ENCODE measurements at places on chromosomes 12 and 14.

- DNase-seq = no peak
Observed at GRCh38 chr14:80080601-80081000, 130.7 kb downstream of the DIO2 start.

DNA sequence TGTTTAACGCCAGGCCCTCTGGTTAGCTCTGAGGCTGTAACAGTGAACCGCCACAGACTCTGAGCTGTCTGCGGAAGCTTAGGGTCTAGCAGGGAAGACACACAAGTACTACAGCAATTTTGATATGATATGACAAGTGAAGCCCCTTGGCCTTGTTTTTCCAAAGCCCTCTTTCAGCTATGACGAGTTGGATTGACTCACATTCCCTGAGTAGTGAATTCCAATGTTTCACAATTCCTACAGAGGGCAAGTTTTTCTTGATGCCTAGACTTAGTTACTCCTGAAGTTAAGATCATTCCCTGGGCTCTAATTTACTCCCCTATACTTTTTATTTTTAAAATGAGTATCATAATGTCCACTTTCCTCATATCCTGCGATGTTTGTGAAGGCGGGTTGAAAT is 53.3 kb upstream of the CISTR start:
- DNase-seq = no peak

DNA sequence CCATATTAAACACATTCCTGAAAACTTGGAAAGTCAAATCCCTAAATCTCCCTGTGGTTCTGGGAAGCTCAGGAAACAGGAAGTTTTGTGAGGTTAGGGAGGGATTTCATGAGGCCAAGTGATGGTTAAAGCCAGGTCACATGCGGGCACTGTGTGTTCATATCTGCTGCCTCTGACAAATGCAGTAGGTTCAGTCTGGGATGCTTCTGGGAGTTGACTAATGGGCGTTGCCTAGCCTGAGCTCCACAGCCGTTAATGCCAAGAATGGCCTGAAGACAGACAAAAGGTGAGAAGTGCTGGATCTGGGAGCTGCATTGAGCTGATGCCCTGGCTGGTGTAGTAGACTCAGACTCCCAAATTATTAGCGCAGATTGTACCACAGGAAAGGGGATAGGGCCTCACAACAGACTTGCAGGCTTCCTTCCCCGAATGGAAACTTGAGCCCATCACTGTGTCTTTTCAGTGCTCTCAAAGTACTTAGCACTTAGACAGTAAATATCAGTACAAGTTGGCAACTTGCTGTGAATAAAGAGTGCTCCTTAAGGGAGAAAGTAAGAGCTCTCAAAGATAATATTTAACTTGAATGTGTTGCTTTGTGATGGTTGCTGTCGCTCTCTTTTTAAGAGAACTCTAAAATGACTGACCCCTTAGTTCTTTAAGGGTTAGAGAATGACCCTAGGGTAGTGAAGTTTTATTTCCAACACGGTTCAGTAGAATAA is 17.3 kb downstream of the GSG1 start:
- DNase-seq = no peak

DNA sequence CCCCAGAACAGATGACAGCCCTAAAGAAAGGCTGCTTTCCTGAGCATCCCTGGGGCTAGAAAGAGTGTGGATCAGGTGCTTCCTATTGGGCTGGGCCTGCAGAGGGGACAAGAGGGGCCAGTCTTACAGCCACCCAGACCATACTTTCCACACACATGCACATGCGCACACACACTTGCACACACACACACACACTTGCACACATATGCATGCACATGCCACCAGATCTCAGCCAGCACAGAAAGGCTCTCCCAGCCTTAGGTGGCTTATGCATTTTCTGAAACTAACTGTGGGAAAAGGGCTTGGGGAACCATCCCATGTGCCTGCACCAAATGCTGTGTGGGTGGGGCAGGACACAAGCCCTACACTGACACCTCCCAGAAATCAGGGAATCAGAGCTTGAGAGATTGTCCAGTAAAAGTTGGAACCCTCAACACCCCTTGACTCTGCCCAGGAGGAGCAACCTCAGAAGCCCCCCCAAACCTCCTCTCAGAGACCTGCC is 2.5 kb upstream of the DIO3 start:
- no peak for DNase-seq

- no peak for DNase-seq
Observed at GRCh38 chr12:38695057-38695456, 210.3 kb downstream of the CPNE8 start.

GRCh38 chr14:90295870-90296516 is 35.7 kb downstream of the NRDE2 start:
- no peak for DNase-seq

DNA sequence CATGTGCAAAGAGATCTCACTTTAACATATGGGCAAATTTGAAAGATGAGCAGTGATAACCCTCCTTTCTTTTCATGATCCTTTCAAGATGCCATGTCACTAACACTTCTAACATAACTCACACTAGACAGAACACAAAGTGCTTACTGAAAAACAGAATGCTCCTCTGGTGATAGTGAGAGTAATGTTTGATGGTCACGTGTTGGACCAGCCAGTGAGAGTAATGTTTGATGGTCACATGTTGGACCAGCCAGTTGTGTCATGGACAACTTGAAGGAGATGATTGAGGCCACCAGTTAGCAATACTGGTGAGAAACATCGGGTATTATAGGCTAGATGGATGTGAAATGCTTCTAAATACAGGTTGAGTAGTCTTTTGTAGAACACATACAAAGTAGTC is 5.7 kb downstream of the NEUROD4 start:
- DNase-seq = no peak

- DNase-seq = no peak
Observed at GRCh38 chr12:113171543-113171942, 13.7 kb downstream of the DDX54 start.

DNA sequence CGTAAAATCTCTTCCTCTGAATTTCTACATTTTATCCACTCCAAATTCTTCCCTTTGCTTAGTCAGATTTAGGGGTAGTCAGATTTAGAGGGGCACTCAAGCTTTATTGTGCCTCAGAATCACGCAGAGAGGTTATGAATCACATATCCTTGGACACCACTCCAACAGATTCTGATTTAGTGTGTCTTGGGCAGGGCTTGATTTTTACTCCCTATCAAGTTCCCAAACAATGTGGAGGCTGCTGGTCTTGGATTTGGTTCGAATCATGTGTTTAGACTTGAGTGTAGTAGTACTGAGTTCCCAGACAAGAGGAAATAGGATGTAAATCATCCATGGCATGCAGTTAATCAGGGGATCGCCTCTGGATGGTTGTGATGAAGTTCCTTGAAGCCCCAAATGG is 298.1 kb upstream of the CLEC14A start:
- DNase-seq = no peak

DNA sequence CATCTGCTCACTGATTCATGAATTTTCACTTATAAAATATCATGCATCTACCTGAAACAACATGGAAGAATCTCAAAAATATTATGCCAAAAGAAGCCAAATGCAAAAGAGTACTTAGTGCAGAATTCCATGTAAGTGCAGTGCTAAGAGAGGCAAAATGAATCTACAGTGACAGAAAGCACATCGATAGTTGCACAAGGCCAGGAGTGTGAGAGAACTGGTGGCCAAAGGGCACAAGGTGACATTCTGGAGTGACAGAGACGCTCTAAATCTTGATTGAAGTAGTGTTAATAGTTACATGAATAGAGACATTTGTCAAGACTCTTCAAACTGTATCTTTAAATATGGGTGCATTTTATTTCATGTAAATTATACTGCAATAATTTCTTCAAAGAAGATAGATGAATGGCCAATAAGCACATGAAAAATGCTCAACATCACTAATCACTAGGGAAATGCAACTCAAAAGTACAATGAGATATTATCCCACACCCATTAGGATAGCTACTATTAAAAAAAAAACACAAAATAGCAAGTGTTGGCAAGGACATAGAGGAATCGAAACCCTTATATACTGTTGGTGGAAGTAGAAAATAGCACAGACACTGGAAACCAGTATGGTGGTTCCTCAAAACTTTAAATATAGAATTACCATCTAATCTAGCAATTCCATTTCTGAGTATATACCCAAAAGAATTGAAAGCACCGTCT is 71.7 kb upstream of the KICS2 start:
- DNase-seq = no peak

GRCh38 chr12:93415723-93416464 is 25.9 kb downstream of the UBE2N start:
- no peak for DNase-seq

DNA sequence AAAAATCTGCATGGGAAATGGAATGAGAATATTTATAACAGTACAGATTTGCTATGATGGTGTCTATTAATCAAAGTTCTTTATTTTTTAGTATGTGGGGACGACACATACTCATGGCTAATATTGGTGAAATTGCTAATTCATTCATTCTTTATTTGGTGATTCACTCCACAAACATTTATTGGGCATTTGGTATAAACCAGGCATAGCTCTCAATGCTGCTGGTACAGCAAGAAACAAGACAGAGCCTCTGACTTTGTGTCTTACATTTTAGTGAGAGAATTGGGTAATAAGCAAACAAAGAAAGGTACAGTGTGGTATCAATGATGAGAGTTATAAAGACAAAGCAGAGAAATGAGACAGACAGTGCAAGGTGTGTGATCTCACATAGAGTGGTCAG is 129.5 kb downstream of the RGS6 start:
- no peak for DNase-seq

GRCh38 chr14:66069036-66069435 is 417.1 kb upstream of the CCDC196 start:
- no peak for DNase-seq

- DNase-seq = no peak
Observed at GRCh38 chr14:59175404-59175803, 13.1 kb upstream of the DAAM1 start.

- no peak for DNase-seq
Observed at GRCh38 chr12:52822771-52823510, 9.0 kb upstream of the KRT4 start.

DNA sequence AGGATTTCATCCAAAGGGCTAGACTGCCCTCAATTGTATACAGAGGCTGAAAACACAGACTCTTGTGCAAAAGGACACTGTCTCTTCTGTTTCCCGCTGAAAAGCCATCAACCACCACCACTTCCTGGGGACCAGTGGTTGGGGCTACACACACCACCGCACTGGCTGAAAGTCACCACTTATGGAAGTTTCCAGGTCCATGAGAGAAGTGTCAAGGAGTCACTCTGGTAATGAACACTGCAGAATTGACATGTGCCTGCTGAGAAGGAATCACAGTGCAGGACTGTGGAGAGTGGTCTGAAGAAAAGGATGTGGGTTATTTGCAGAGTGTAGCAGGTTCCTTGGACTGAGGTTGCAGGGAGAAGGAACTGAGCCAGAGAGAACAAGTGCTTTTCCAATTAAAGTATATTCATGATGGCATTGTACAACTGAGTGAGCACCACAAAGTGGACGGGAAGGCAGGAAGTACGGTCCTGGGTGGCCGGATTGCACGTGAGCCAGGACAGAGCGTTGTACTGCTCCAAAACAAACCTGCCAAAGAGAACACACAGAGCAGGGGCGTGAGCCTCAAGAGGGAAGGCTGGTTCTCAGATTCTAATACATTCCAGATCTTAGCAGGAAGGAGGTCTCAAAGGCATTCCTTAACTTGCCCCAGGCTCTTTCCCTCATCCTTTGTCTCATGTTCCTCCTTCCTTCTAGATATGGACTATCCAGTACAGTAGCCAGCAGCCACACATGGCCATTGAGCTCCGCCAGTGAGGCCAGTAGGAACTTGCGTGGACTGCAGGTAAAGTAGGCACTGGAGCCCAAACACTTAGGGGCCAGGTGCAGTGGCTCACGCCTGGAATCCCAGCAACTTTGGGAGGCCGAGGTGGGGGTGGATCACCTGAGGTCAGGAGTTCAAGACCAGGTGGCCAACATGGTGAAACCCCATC is 316.4 kb downstream of the MED13L start:
- DNase-seq = no peak

DNA sequence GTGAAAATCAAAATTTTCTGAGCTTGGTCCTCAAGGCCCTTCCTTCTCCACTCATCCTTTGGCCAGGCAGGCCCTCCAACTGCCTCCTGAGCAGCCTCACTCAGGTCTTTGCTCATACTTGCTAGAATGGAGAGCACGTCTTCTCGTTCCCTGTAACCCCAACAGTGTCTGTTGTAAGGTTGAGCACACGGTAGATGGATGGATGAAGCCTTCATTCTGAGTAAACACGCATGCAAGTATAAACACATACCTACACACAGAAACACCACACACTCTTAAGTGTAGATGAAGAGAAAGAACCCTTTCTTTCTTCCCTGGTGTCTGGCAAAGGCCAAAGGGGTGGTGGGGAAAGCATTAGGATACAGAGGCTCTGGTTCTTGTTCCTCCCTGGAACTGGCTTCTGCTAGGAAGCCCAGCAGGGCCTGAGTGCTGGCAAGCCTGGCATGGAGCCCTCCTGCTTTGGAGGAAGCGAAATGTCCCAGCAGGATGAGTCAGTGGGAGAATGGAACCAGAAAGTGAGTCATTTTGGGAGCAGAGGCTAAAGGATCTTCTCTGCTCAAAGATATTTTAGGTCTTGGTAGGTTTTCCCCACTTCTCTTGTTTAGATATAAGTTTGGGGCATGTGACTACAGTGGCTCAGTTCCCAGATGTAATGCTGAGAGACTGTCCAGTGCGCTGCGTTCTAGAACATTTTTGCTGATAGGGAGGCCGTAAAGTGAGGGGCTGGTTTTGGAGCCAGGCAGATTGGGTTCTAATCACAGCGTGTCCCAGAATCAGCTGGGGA is 127.4 kb downstream of the CACNA1C start:
- DNase-seq = peak; percentile 37

GRCh38 chr12:89138048-89138852 is 214.1 kb downstream of the DUSP6 start:
- DNase-seq = no peak

- DNase-seq = no peak
Observed at GRCh38 chr14:20707622-20708021, 19.1 kb downstream of the ANG start.

DNA sequence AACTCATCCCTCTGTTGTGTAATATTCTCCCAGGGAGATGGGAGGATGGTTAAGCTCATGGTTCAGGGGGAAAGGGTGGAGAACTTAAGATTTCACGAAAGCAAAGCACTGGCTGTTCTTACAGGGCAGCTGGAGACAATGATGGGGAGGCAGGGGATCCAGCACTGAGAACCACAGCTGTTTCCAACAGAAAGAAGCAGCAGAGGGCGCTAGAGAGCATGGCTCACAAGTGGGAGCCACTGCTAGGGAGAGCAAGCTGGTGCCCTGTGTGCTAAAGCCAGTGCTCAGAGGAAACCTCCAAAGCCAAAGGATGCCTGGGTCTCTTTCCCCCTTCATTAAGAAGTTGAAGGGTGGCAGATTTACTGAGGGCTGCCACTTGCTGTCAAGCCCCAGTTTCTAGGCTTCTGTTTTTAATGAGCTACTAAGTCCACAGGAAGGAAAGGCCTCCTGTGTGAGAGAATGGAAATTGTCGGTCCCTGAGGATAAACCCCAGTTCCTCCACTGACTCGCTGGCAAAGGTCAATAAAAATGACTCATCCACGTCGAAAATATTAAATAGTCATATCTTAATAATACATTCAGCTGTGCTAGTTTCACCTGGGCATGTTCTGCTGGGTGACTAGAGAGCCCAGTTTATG is 199.7 kb downstream of the ANO2 start:
- peak; percentile 18 for DNase-seq

GRCh38 chr12:31742891-31743290 is 14.1 kb upstream of the AMN1 start:
- no peak for DNase-seq

- DNase-seq = peak; percentile 84
Observed at GRCh38 chr12:116358893-116359761, 81.6 kb upstream of the MED13L start.
